Activated CD4-positive, alpha-beta memory T cell treated with anti-CD3 and anti-CD28 coated beads for 36 hours (primary cell): ENCODE measurements at places on chromosomes 12 and 14.

- H3K27me3 ChIP-seq = no peaks in the 10 kb centered on the region
- H3K4me1 ChIP-seq = peaks cover 11% of the 10 kb centered on the region
- no peak overlapping the region for H3K27ac ChIP-seq
- H3K4me3 ChIP-seq = no peak overlapping the region
- DNase-seq = no peak
Observed at GRCh38 chr12:59675461-59675860, 79.6 kb downstream of the SLC16A7 start.

- peaks cover 15% of the 10 kb centered on the region for H3K4me1 ChIP-seq
- no peak overlapping the region for H3K27ac ChIP-seq
- H3K4me3 ChIP-seq = no peak overlapping the region
- DNase-seq = no peak
- peaks cover 9% of the 10 kb centered on the region for H3K27me3 ChIP-seq
Observed at GRCh38 chr14:105046891-105047282, 18.3 kb downstream of the GPR132 start.

DNA sequence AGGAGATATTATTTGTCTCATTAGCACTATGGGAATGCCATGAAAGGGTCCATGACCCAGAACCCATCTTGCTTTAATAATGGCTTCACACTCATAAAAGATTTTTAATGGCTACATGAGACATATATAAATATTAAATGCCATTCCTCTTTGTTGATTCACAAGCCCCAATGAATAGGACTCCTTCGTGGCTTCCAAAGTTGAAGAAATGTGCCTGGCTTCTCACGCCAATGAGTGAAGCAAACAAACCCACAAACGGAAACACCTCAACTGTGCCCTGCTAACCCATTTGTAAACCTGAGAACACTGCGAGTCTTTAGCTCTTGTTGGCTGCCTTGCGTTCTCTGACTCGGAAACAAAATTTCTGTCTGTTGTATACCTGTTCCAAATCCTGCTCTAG is 381.7 kb upstream of the DDHD1 start:
- DNase-seq = no peak
- H3K36me3 ChIP-seq = no peaks in the 10 kb centered on the region
- no peaks in the 10 kb centered on the region for H3K27me3 ChIP-seq
- no peaks in the 10 kb centered on the region for H3K4me1 ChIP-seq

- H3K36me3 ChIP-seq = peaks cover 55% of the 10 kb centered on the region
- no peak for DNase-seq
- no peak overlapping the region for H3K4me3 ChIP-seq
- no peaks in the 10 kb centered on the region for H3K27me3 ChIP-seq
Observed at GRCh38 chr14:50762931-50763300, 68.0 kb downstream of the NIN start.

DNA sequence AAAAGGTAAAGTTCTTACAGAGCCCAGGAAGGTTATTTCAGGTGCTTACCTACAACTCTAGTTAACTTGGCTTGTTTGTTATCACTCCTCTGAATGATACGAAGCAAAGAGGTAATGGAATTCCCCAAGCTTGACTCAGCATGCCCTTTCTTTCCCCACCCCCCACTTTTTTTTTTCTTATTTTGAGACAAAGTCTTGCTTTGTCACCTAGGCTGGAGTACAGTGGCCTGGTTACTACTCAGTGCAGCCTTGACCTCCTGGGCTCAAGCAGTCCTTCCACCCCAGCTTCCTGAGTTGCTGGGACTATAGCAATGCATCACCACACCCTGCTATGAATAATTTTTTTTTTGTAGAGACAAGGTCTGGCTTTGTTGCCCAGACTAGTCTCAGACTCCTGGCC is 17.1 kb upstream of the YBX3 start:
- no peak overlapping the region for H3K4me3 ChIP-seq
- H3K27me3 ChIP-seq = peaks cover 22% of the 10 kb centered on the region
- H3K36me3 ChIP-seq = no peaks in the 10 kb centered on the region
- peaks cover 6% of the 10 kb centered on the region for H3K4me1 ChIP-seq
- DNase-seq = no peak

DNA sequence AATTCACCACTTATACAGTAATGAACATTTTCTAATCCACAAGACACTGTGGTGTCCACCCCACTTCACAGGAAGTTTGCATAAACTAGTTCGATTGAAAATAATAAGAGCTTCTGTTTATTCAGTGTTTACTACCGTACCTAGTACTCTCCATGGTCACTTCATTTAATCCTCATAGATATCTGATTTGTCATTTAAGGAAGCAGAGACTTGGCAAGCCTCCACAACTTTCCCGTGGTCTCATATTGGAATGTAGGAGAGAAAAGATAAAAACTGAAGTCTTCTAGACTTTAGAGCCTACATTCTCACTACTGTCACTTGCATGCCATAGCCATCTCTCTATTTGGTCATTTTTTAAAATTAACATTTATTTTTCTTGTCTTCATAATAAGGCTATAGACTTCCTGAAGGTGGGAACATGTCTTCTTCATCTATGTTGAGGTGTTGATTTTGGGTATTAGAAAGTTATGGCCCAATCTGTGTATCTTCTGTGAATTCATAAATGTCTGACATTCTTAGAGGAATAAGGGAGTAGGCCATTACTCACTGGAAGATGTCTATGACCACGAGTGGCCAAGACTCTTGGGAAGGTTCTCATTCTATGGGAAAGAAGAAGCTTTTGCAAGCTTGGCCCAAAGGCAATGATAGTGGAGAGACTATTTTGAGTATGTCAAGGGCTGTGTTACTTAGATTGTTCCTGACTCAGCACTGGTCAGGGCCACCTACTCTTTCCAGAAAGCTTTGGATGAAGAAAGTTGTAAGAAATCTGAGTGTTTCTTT is 423.7 kb downstream of the LRIG3 start:
- H3K4me3 ChIP-seq = no peak overlapping the region
- no peaks in the 10 kb centered on the region for H3K27me3 ChIP-seq
- H3K27ac ChIP-seq = no peak overlapping the region
- no peak for DNase-seq
- no peaks in the 10 kb centered on the region for H3K4me1 ChIP-seq

DNA sequence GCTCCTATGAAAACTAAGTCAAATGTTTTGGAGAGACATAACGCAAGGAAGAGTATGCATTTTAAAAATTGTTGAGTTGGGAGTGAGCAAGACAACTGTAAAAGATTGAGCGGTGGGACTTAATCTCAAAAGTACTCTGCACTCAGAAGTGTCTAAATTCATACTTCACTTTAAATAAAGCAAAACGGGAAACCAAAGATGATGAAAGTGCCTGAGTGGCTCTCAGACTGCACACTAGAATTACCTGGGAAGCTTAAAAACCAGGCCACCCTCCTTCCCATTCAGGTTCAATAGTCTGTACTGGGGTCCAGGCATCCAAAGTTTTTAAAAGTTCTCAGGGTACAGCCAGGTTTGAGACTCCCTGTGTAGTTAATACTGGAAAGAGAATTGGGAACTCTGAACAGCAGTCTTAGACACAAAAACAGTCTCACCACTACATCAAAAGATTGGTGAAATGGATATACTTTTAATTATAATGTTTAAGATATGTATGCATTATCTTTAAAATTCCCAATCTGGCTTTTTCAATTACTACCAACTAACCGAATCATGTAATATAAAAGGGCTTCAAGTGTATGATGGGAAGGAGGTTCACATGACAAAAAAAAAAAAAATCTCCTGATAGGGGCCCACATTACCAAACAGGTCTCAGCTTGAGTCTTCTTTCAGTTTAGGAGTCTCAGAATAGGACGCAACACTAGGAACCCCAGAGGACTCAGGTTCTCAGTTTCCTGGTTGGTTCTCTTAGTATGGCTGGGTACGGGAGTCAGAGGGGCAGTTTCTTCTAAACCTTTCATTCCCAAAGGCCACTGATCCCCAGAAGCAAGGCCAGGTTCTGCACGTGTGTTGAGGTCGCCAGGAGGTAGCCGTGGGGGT is 1.0 kb downstream of the HOMEZ start:
- peak overlapping the region; percentile 87 for H3K27ac ChIP-seq
- peaks cover 25% of the 10 kb centered on the region for H3K4me1 ChIP-seq
- peak overlapping the region; percentile 89 for H3K4me3 ChIP-seq
- no peaks in the 10 kb centered on the region for H3K27me3 ChIP-seq
- peak; percentile 42 for DNase-seq

DNA sequence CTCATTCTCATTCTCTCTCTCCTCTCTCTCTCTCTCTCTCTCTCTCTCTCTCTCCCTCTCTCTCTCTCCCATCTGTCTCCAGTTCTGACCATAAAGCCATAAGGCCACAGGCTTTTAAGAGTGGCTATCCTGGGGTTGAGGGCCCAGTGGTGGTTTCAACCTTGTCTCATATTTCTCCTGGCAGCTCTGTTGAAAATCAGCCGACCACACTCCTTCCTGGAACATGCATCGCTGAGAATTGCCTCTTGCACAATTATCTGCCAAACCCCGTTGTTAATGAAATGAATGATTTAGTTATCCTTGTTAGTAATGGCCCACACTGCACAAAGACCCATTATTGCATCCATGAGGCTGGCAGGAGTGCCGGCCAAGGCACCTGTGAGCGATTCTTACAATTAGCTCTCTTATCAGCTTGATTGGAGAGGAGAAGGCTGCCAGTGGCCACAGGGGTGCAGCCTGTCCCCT is 30.4 kb upstream of the KCNA5 start:
- no peaks in the 10 kb centered on the region for H3K4me1 ChIP-seq
- no peak overlapping the region for H3K27ac ChIP-seq
- no peak overlapping the region for H3K4me3 ChIP-seq
- no peak for DNase-seq

- no peaks in the 10 kb centered on the region for H3K4me1 ChIP-seq
- H3K27me3 ChIP-seq = no peaks in the 10 kb centered on the region
- no peaks in the 10 kb centered on the region for H3K36me3 ChIP-seq
- no peak for DNase-seq
- H3K27ac ChIP-seq = no peak overlapping the region
Observed at GRCh38 chr14:36747411-36748184, 85.9 kb downstream of the PAX9 start.

DNA sequence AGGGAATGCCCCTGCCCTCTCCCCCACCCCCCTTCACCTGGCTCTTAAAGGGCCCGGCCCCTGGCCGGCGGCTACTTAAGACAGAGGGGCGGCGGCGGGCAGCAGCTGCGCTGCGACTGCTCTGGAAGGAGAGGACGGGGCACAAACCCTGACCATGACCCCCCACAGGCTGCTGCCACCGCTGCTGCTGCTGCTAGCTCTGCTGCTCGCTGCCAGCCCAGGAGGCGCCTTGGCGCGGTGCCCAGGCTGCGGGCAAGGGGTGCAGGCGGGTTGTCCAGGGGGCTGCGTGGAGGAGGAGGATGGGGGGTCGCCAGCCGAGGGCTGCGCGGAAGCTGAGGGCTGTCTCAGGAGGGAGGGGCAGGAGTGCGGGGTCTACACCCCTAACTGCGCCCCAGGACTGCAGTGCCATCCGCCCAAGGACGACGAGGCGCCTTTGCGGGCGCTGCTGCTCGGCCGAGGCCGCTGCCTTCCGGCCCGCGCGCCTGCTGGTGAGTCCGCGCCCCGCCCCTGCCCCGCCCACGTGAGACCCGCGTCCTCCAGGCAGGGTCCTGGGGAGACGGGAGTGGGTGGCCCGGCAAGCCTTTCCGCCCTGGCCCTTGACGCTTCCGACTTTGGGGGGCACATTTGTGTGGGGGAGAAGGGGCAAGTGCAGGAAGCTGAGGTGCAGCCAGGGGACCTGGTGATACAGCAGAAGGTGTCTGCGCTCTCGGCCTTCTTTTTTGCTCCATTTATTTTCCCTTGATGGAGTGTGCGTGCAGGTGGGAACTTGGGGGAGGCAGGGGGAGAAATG is at the start of gene IGFBP6:
IGFBP6 (plus strand) TSS at position 104 of the 790 bp plus-strand sequence; CDS start at position 155, 51 bp downstream.
- H3K4me1 ChIP-seq = peaks cover 28% of the 10 kb centered on the region

- no peaks in the 10 kb centered on the region for H3K27me3 ChIP-seq
- DNase-seq = no peak
Observed at GRCh38 chr12:65188179-65188701, 18.9 kb downstream of the LEMD3 start.

DNA sequence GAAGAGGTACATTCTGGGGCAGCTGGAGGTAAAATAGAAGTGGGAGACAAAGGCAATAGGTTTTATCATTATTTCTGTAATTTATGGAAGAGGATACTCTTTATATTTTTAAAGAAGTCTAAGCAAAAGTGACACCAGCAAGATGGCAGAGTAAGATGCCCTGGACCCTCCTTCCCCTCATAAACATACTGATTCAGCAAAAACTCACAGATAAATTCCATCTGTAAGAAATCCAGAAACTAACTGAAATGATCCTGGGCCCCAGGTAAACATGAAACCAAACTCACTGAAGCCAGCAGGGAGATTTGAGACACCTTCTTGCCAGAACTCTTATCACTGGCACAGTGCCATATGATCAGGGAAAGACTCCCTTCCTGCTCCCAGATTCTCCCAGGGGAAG is 79.9 kb downstream of the GCH1 start:
- no peak for DNase-seq
- H3K4me3 ChIP-seq = no peak overlapping the region
- peaks cover 6% of the 10 kb centered on the region for H3K27me3 ChIP-seq
- H3K36me3 ChIP-seq = no peaks in the 10 kb centered on the region
- H3K4me1 ChIP-seq = no peaks in the 10 kb centered on the region
- no peak overlapping the region for H3K27ac ChIP-seq

GRCh38 chr14:77322250-77322902 is 1.5 kb downstream of the GSTZ1 start:
- peak overlapping the region; percentile 99 for H3K27ac ChIP-seq
- peaks cover 17% of the 10 kb centered on the region for H3K4me1 ChIP-seq
- peak overlapping the region; percentile 93 for H3K4me3 ChIP-seq
- no peak for DNase-seq
- H3K27me3 ChIP-seq = no peaks in the 10 kb centered on the region
- no peaks in the 10 kb centered on the region for H3K36me3 ChIP-seq

- H3K27ac ChIP-seq = peak within 1 kb of the TSS; percentile 86
- peak; percentile 90 for DNase-seq
- H3K27me3 ChIP-seq = no peaks in the 10 kb centered on the region
- peak within 1 kb of the TSS; percentile 83 for H3K4me3 ChIP-seq
- H3K4me1 ChIP-seq = peaks cover 10% of the 10 kb centered on the region
- no peaks in the 10 kb centered on the region for H3K36me3 ChIP-seq
Observed at GRCh38 chr12:95942524-95943329, at the start of gene CCDC38. TSS of gene CCDC38 (minus strand) at chr12:95942614. CDS start at chr12:95936509, 6,105 bp downstream.

GRCh38 chr14:32166029-32166428 is 35.8 kb upstream of the RNU6-7 start:
- H3K4me1 ChIP-seq = no peaks in the 10 kb centered on the region
- H3K27ac ChIP-seq = no peak overlapping the region
- no peaks in the 10 kb centered on the region for H3K36me3 ChIP-seq
- H3K4me3 ChIP-seq = no peak overlapping the region

DNA sequence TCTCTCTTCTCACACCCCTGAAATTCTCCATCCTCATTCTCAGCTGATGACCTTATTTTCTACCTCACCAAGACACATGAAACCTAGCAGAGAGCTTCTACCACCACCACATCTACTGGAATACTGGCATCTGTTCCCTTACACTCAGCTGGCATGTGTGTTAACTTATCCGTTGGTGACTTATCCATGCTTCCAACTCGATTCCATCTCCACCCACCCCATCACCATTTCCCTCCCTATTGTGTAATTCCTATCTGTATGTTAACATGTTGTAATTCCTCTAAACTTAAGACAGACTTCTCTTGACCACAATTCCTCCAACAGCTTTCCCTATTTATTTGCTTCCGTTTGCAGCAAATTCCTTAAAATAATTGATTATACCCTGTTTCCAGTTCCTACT is 15.4 kb downstream of the C1S start:
- no peak for DNase-seq
- no peak overlapping the region for H3K27ac ChIP-seq
- H3K4me1 ChIP-seq = peaks cover 5% of the 10 kb centered on the region
- H3K36me3 ChIP-seq = no peaks in the 10 kb centered on the region
- peaks cover 1% of the 10 kb centered on the region for H3K27me3 ChIP-seq
